Mucosa of descending colon (tissue), 3 donors: ENCODE measurements at places on chromosomes 7 and 10.

DNA sequence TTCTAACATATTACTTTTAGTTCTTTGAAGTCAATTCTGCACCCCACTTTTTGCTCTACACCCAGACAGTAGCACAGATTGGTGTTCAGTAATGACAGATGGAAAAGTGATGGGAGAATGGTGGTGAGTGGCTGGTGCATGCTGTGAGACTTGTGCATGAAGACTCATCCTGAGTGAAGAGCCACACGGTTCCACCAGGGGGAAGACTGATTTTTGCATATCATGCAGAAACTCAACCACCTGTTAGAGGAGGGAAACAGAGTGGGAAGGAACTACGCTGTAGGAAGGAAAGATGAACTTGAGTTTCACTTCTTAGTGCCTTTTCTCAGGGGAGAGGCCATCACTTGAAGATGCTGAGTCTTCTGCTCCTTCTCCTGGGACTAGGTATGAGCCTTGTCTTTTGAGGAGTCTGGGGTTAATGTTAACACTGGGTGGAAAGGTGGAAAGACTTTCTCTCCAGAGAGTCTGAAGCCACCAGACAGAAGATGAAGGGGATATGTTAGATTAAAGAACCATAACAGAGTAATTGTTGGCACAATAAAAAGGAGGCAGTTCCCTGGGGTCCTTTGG, 9.3 kb upstream of the PRSS1 start:
- DNase-seq: no peak

DNA sequence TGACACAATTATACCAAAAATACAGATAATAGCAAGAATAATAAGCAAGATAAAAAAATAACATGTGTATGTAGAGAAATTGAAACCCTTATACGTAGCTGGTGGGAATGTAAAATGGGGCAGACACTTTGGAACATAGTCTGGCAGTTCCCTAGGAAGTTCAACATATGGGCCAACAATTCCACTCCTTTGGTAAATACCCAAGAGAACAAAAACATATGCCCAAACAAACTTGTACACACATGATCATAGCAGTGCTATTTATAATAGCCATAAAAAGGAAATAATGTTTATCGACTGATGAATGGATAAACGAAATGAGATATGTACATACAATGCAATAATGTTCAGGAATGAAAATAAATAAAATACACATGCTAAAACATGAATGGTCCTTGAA, 462.4 kb upstream of the SORCS1 start:
- DNase-seq: no peak

DNA sequence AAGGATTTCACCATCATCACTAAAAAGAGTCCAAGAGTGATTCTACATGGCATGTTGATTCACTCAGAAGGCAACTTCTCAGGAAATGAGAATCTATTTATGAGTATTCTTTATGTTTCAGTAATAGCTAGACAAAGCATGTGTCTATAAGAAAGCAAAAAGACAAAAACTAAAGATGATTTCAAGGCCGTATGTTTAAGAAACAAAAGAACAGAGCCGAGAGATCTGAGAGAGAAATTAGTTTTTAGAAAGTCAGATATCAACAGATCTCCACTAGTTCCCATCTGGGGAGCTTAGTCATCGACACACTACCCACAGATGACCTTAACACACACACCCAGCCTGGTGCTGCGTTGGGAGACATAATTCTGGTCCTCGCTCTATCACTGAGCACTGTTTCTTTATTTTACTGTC, 21.0 kb downstream of the PIP4K2A start:
- no peak for DNase-seq

DNA sequence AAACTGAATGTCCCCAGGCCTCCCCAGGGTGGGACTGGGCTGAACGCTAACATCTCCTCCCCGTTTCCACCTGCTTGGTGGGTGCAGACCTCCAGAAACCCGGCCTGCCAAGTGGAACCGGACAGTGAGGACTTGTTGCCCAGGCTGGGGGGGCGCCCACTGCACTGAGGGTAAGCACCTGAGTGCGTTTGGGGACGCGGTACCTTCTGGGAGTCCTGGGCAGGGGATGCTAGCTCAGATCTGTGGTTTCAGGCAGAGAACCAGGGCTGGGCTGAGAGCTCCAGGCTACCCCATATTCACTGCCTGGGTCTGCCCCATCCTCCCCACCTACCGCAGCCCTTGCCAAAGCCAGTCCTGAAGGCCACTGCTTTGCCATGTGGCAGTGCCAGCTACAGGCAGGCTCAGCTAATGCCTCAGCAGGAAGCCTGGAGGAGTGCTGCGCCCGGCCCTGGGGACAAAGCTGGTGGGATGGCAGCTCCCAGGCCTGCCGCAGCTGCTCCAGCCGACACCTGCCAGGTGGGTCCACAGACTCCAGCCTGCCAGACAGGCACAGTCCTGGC, 3.5 kb upstream of the ZNF467 start:
- DNase-seq: no peak

GRCh38 chr7:2713370-2713769, 25.4 kb downstream of the AMZ1 start:
- no peak for DNase-seq

DNA sequence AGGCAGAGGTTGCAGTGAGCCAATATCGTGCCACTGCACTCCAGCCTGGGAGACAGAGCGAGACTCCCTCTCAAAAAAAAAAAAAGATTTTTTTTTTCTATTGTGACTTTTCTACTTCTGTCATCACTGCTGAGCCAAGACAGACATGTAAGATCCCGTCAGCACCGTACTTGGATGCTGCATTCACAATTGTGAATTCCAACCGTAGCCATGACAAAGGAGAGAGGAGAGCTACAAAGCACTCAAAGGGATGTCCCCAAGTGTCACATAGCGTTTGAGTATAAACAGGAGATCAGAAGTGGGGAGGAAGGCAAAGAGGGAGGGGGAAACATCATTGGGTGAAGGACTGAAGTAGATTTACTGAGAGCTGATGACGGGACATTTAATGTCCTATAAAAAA, 144.2 kb downstream of the PRPF18 start:
- DNase-seq: no peak

DNA sequence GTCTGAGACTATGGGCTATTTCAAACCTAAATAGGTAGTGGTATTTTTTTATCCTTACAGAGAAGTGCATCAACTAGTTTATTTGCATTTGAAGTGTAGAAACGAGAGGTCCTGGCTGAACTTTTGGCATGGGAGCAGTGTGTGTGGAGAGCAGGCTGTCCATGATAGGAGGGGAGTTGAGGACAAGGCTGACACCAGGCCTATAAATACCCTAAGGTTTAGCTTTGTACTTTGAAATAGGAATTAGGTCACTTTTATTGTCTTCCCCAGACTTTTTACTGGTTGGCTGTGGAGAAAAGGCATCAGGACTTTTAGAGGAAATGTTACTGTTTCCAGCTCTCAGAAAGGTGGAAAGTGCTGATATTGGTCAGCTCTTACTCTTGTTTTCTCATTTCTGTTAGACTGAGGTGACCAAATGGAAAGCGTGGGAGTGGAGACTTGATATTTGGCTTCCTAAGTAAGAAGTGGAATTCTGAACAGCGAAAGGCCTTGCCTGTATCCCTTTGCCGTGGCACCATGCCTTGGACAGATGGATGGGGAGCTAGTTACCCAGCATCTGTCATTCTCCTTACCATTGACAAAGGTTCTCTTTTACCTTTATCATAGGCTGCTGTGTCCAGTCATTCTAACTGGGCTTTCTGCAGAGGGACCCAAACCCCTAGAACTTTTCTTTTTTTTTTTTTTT, 46.0 kb downstream of the GBF1 start:
- no peak for DNase-seq

- peak; percentile 78 for DNase-seq
Observed at GRCh38 chr10:6201516-6201975, 1.2 kb upstream of the PFKFB3 start.

GRCh38 chr10:71431239-71432100, 34.8 kb downstream of the CDH23 start:
- DNase-seq: no peak

- no peak for DNase-seq
Observed at GRCh38 chr10:89078724-89079672, 88.4 kb downstream of the FAS start.

- no peak for DNase-seq
Observed at GRCh38 chr7:12524794-12525386, 45.6 kb upstream of the SCIN start.

- DNase-seq: no peak
Observed at GRCh38 chr7:152136686-152137085, 111.2 kb downstream of the GALNT11 start.

GRCh38 chr10:113441220-113441619, 111.6 kb upstream of the HABP2 start:
- no peak for DNase-seq

DNA sequence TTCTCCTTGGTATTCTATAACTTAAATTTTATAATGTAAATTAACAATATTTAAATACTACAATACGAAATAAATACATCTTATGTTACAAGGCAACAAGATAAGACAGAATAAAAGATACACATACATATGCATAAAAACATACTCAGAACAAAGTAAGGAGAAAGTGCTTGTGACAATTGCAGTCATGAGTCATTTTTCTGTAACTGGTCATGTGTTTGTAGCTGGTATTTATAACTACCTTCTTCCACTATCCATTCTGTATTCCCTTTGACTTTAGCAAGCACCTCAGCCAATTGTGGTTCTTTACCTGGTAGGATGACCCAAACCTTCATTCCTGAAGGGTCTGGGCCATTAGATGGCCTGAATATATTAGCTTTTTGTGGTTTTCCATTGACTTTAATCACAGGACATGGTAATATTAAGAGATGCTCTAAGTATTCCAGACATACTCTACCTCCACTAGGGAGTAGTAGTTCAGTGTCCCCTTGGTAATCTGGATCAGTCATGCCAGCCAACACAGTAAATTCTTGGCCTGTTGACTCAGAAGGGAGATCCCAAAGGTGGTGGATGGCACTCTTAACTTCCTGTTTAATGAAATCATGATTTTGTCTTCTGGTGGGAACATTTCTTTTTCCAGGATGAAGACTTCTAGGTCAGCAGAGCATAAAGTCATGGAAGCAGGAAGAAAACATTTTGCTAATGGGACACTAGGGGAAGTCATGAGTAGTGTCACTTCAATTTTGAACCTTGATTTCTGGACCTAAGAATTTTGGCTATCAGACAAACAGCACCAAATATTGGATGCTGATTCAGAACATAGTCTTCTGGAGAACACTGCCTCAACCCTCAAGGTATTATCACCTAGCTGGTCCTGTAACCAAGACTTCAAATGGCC, 733.7 kb upstream of the IGFBP3 start:
- DNase-seq: no peak

GRCh38 chr10:122590153-122590552, 29.6 kb downstream of the DMBT1 start:
- no peak for DNase-seq

- no peak for DNase-seq
Observed at GRCh38 chr7:116548506-116548905, 23.7 kb downstream of the CAV1 start.

DNA sequence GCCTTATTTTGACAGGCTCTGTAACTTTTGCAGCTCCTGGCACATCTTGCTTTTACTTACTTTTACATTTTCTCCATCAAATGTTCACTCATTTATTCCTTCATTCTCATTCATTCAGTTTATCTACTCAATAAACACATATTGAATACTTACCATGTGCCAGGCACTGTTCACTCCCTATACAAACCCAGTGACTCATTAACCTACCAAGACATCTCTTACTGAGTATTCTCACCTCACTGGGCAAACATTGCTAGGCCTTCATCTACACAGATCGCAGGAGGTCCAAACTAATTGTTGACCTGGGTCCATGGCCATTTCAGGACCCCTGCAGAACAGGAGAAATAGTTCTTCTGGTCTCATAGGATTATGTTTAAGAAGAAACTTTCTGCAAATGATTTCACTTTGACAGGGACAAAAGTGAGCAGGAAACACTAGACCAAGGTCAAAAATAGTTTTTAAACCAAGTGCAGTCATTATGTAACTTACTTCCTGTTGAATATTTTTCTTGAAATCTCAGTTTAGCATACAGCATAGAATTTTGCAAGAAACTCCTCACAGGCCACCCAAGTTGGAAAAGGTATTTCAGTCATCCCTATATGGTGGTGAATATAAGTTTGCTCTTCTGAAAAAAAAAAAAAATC, 17.6 kb downstream of the SLC26A4 start:
- no peak for DNase-seq

DNA sequence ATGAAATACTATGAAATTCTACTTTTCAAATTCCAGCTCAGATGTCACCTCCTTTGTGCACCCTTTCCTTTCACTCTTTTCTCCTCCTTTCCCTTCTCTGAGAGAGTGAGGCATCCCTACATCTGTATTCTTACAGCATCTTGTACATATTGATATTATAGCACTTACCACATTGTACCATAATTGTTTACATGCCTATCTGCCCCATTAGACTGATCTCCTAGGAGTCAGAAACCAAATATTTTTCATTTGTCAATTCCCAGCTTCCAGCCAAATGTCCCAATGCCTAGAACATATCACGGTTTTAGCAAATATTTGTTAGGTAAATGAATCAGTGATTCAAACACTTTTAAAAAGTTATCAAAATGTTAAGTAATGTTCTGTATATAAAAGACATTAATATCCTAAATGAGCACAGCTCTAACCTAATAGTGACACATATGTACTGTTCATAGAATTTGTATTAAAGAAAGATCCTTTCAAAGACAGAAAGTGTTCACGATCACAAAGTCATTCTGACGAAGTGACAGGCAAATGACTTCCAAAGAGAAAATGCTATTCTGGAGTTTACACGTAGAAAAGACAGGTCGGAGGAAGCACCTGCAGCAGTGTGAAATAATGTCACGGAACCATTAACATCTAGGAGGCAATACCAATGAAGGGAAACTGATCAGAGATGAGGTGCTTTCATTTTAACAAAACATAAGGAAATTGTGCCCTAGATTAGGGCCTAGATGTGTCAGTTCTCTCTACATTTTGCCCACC, 774.2 kb downstream of the MAGI2 start:
- DNase-seq: no peak

- DNase-seq: no peak
Observed at GRCh38 chr10:132027423-132027983, 38.2 kb upstream of the JAKMIP3 start.

DNA sequence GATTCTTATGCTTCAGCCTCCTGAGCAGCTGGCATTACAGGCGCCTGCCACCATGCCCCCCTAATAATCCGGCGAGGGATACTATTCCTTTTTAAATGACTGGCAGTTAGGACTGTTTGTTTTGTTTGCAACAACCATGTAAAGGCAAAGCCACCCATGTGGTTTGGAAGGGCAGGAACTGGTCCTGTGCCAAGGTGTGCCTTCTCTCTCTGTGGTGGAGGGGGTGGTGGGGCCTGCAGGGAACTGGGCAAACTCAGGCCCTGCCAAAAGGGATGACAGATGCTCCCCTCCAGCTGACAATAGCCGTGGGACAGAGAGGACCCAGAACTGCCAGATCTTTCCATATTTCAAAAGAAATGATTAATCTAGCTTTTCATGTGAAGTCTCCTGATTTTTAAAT, 23.5 kb upstream of the WAPL start:
- DNase-seq: no peak
